ENCODE measurements at places on chromosomes 6 and 20. TPM values are rescaled to one million over a fixed set of nuclear protein-coding genes. Genes with fewer than 3 reads are reported as not detected.

DNA sequence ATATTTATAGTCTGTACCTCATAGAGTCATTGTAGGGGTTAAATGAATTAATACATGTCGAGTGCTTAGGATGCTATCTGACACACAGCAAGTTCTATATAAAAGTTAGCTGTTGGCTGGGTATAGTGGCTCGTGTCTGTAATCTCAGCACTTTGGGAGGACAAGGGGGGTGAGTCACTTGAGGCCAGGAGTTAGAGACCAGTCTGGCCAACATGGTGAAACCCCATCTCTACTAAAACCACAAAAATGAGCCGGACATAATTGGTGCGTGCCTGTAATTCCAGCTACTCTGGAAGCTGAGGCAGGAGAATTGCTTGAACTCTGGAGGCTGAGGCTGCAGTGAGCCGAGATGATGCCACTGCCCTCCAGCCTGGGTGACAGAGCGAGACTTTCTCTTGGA, 222.9 kb downstream of the UBE3D start:
- no peaks in the 10 kb centered on the region for H3K36me3 ChIP-seq
- no peak overlapping the region for H3K27ac ChIP-seq
- DNase-seq = no peak
- H3K4me1 ChIP-seq = no peaks in the 10 kb centered on the region

DNA sequence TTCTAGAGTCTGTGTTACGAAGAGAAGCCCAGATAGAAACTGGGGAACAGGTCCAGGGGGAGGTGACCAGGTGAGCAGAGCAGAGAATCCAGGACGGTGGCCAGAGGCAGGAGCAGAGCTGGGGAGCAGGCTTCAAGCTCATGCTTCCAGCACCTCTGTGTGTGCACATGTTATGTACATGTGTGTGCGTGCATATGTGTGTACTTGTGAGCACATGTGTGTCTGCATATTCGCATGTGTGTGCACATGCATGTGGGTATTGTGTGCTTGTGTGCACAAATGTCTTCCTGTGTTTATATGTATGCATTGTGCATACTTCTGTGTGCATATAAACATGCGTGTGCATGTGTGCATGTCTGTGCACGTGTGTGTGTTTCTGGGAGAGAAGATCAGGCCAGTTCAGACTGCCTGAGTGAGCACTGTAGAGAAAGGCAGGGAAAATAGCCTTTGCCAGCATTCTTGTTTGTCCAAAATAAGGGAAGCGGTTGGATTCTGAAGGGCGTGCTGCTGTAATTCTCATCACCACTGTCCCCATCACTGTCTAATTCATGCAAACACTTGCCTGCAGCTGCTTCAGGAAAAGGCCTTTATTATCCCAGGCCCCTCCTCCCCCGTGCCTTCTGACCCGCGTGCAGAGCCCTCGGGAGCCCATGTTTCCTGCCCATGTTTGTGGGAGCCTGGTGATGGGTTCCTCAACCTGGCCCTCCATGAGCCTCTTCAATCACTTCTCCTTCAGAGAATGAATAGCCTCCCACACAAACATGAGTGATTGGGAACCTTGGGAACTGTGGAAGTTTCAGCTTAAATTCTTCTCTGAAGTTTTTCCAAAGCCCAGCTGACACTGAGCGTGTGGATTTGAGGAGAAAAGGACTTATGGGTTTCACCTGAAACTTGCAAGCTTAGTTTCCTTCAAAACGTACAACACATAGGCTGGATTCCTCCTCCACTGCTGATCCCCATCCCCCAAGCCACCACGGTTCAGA, 161.7 kb upstream of the AFDN start:
- no peaks in the 10 kb centered on the region for H3K36me3 ChIP-seq
- H3K27me3 ChIP-seq = no peaks in the 10 kb centered on the region
- no peak overlapping the region for H3K27ac ChIP-seq

The CTNNBL1 gene
- 81.8 TPM for total RNA-seq

GRCh38 chr6:1310628-1311399, 1.1 kb upstream of the FOXQ1 start:
- H3K4me3 ChIP-seq = peak overlapping the region; percentile 54
- no peak for DNase-seq
- H3K36me3 ChIP-seq = peaks cover 4% of the 10 kb centered on the region
- H3K27me3 ChIP-seq = peaks cover 77% of the 10 kb centered on the region

The HLA-DRB1 gene
- 55.9 TPM for total RNA-seq

GRCh38 chr20:18267815-18268214, 20.5 kb upstream of the ZNF133 start:
- DNase-seq = no peak
- no peak overlapping the region for H3K27ac ChIP-seq
- H3K27me3 ChIP-seq = peaks cover 27% of the 10 kb centered on the region
- no peaks in the 10 kb centered on the region for H3K36me3 ChIP-seq

GRCh38 chr6:106168097-106168888, 82.2 kb downstream of the PRDM1 start:
- H3K4me3 ChIP-seq = no peak overlapping the region
- H3K36me3 ChIP-seq = peaks cover 13% of the 10 kb centered on the region
- peaks cover 35% of the 10 kb centered on the region for H3K4me1 ChIP-seq
- no peaks in the 10 kb centered on the region for H3K27me3 ChIP-seq

GRCh38 chr20:34127792-34128191, 15.7 kb upstream of the EIF2S2 start:
- peaks cover 24% of the 10 kb centered on the region for H3K27me3 ChIP-seq
- no peak overlapping the region for H3K4me3 ChIP-seq
- H3K36me3 ChIP-seq = no peaks in the 10 kb centered on the region
- DNase-seq = no peak
- H3K4me1 ChIP-seq = peaks cover 19% of the 10 kb centered on the region

The ZNF165 gene
- 0.77 TPM for total RNA-seq

DNA sequence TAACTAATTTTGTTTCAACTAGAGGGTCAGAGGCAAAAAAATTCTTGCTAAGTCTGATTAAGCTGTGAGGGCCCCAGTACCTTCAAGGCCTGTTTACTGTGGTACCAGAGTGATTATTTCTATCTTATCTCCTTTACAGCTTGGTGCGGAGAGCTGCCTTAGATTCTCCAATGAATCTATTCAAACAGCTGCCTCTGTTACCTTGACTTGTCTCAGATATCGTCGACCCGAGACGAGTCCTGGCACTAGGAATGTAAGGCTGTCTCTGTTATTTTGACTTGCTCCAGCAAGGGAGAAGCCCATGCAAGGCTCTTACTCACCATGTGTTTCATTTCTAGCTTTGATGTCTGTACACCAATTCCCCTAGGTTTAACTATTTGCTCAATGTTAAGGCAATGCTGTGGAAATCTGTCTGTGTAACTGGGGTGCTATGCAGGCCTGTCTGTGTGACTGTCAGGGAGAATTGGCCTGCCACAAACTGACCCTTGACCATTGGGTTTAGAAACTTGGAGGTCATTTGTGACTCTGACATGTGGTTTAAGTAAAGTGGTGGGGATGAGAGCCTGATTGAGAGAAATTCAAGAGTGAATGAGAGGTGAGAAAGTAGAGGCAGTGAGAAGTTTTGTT, 10.4 kb upstream of the FKBPL start:
- H3K27me3 ChIP-seq = peaks cover 9% of the 10 kb centered on the region
- DNase-seq = no peak
- no peaks in the 10 kb centered on the region for H3K4me1 ChIP-seq
- no peaks in the 10 kb centered on the region for H3K36me3 ChIP-seq
- H3K27ac ChIP-seq = no peak overlapping the region
- H3K4me3 ChIP-seq = no peak overlapping the region

The TIAM2 gene
- total RNA-seq = 5.6 TPM

DNA sequence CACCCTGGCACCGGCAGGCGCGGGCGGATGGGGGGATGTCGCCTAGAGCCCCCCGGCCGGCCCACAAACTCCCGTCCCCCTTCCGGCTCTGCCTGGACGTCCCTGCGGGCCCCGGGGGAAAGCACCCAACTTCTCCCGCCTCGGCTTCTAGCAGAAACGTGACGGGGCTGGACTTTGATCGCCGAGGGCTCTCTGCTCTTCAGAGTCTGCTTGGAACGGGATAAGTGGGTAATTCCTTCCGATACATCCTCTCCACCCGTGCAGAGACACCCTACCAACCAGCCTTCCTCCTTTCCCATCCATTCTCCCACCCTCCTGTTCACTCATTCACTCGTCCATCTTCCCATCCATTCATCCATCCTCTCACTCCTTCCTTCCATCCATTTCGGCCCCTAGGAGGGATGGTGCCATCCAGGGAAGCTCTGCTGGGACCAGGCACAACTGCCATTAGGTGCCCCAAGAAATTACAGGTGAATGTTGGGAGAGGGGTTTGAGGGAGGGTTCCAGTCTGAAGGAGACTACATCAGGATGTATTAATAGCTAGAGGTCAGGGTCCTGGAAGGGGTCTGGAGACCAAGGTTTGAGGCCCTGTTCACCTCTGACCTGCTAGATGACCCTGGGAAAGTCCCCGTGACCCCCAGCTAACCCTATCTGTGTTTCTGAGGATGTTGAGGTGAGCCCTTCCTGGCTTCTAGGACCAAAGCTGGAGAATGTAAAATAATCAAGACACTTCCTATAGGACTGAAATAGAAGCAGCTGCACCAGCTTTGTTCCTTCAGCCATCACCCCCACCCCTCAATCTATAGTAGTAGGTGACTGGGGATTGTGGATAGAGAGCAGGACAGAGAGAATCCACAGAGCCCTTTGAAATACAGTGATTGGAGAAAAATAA, 538 bp downstream of the TTLL9 start:
- H3K4me3 ChIP-seq = no peak overlapping the region
- peaks cover 59% of the 10 kb centered on the region for H3K27me3 ChIP-seq
- DNase-seq = no peak
- H3K27ac ChIP-seq = no peak overlapping the region
- H3K36me3 ChIP-seq = no peaks in the 10 kb centered on the region

DNA sequence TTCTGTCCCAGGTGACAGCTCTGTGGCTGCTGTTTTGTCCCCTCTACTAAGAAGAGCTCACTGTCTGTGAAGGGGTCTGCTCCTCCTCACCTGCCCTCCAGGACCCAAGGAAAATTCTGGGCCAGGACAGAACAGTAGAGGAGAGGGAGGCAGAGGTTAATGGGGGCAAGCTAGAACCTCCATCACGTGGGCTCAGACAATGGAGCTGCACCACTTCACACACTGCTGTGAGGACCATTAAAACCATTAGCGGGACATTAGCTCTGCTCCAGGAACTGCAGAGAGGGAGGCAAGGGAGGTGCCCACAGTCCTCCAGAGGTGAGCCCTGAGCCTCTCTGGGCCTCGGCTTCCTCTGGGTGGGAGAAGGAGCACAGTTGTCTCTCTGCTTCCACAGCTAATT, 78.4 kb downstream of the NOL4L start:
- peaks cover 39% of the 10 kb centered on the region for H3K36me3 ChIP-seq
- no peak for DNase-seq
- H3K27me3 ChIP-seq = no peaks in the 10 kb centered on the region
- peak overlapping the region; percentile 46 for H3K27ac ChIP-seq
- H3K4me3 ChIP-seq = no peak overlapping the region
- H3K4me1 ChIP-seq = peaks cover 58% of the 10 kb centered on the region

DNA sequence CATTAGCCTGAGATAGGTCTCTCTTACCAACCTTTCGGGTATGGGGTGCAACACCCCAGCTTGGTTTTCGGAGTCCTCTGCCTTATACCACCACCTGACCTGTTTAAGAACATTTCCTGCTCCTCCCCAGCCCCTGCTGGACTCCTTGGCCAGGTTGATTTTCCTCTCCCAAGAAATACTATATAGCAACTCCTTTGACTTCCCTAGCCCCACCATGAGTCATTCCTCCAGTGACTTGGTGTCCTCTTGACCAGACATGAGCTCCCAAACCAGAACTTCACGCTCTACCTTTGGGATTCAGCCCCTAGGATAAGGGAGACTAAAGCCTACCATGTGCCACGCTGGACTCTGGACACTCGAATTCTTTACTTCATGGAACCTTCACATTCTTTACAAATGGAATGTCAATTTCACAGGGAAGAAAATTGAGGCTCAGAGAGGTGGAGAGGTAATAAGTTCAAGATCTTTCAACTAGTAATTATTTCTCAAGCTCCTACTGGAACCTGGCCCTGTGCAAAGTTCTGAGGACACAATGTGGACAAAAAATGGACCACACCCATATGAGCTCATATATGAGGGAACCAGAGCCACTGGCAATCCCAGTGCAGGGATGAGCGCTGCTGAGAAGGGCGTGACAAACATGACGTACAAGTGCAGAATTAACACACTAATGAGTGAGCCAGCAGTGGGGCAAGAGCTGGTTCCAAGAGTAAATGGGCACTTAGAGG, 48.2 kb downstream of the SIRPA start:
- H3K4me1 ChIP-seq = no peaks in the 10 kb centered on the region
- no peak overlapping the region for H3K27ac ChIP-seq
- H3K4me3 ChIP-seq = no peak overlapping the region

DNA sequence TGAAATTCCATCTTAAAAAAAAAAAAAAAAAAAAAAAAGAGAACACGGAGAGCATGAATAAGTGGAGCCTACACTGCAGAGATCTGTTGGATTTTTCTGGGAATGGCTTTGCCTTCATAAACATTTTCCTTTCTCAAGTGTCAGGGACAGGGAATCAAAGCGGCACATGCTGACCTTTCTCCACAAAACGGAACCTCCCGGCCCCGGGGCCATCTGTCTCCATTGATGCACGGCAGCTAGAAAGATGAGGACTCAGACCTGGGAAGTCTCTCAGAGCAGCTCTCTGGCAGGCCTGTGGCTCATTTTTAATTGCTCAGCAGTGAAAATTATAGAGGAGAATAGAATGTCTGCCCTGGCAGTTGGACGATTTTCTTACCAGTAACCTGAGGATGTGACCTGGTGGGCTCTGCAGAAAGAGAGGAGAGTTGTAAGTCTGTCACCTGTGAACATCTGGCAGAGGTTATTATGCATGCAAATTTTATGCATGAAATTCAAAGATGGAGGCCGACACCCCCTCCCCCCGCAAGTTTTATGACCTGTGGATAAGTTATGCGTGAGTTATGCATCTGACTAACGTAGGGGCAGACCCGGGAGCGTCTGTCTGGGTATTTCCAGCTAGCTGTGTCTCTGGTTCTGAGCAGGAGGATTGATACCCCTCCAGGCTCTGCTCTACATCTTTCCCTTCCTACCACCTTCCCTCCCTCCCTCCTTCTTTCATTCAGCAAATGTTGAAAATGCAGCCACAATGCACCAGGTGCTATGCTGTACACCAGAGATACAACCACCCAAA, 352.5 kb downstream of the CDH26 start:
- H3K36me3 ChIP-seq = no peaks in the 10 kb centered on the region
- H3K27me3 ChIP-seq = no peaks in the 10 kb centered on the region
- H3K27ac ChIP-seq = no peak overlapping the region
- H3K4me3 ChIP-seq = no peak overlapping the region
